ENCODE measurements at places on chromosomes 7 and 10. TPM values are rescaled to one million over a fixed set of nuclear protein-coding genes. Genes with fewer than 3 reads are reported as not detected.

PAX4 gene
- total RNA-seq, result not detected

NANOS1 gene
- 1.5 TPM for total RNA-seq

ACBD5 gene
- 18.1 TPM for total RNA-seq

AQP1 gene
- 422 TPM for total RNA-seq

RTKN2 gene
- 0.14 TPM for total RNA-seq

MKI67 gene
- 0.62 TPM for total RNA-seq

CALHM3 gene
- total RNA-seq, result not detected

DNA sequence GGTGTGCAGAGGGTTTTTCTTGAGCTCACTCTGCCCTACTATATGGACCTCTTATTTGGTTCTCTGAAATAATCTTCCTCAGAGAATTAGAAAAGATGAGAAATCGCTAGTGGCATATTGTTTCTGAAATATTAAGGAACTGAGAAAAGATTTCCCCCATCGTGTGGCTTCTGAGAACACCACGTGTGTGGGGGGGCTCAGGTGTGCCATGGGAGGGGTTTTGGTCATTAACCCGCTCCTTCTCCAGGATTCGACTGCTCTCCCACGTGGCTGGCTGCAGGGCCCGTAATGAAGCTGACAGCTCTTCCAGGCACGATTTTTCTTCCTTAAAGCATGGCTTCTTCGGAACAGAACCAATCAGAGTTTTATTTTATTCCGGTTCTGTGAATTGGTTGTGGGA is 67.7 kb downstream of the XRCC2 start:
- DNase-seq, result no peak

DNA sequence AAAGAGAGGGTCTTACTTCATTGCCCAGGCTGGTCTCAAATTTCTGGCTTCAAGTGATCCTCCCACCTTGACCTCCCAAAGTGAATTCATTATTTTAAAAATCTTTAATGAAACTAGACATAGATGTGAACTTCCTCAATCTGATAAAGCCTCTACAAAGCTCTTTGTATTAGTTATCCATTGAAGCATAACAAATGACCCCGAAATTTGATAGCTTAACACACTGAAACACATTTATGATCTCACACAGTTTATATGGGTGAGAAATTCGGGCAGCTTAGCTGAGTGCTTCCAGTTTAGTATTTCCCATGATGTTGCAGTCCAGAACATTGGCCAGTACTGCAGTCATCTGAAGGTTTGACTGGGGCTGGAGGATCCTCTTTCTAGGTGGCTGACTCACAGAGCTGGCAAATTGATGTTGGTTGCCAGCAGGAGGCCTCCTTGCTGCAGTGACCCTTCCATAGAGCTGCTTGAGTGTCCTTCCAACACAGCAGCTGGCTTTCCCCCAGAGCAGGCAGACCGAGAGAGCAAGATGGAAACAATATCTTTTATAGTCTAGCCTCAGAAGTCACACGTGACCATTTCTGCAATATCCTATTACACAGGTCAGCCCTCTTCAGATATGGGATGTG is 16.6 kb upstream of the WNT8B start:
- no peak for DNase-seq

- no peak for DNase-seq
Observed at GRCh38 chr10:33573606-33574005, 239.1 kb upstream of the NRP1 start.

GRCh38 chr10:30094601-30095000 is 35.2 kb upstream of the JCAD start:
- DNase-seq, result no peak

DNA sequence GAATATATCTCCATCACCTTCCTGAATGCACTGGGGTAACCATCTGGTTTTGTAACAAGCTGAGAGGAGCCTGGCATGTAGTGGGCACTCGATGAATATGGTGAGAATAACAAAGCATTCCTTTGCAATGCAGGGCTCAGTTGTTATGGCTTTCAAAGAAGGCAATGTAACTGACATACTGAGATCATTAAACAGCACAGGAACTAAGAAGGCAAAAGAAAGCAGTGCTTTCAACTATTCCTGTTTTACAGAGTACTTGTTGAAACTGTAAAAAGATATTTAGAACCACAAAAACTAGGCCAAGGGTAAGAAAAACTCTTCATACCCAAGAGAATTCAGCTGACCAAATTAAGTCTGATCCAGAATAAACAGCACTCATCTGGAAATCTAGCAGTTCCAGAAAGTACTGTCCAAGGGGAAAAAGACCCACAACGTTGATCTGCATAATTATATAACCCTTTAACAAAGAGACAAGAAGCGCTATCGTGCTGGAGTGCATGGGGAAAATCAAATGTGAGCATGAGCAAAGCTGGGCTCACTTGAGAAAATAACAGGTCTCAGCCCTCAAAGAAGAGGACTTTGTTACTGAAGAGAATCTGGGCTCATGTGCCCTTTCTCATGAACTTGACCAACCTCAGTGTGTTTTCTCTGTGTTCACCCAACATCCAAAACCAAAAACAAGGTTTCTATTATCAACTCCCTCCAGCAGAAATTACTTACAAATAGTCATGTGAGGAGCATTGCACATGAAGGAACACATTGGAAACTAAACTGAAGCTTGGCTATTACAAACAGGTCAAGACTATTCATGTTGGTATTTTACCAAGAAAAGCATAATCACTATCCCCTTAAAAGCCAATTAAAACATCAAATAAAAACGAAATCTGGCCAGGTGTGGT is 116.2 kb downstream of the AVL9 start:
- no peak for DNase-seq

DNA sequence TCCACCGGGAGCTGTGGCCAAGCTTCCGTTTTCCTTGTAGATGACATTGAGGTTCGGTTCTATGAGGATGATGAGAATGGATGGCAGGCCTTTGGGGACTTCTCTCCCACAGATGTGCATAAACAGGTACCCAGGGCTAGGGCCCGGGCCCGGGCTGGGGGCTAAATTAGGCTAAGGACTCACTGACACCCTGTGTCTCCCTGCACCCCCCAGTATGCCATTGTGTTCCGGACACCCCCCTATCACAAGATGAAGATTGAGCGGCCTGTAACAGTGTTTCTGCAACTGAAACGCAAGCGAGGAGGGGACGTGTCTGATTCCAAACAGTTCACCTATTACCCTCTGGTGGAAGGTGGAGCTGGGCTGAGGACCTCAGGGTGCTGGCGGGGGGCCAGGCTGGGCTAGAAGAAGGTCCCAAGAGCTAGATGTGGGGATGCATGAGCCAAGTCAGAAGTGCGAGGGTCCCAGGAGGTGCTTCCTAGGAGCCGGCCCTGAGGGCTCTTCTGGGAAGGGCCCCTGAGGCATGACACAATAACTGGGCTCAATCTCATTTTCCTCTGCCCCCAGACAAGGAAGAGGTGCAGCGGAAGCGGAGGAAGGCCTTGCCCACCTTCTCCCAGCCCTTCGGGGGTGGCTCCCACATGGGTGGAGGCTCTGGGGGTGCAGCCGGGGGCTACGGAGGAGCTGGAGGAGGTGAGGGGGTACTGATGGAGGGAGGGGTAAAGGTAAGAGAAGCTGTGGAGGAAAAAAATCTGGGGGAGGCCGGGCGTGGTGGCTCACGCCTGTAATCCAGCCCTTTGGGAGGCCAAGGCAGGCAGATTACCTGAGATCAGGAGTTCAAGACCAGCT is 2.9 kb downstream of the NFKB2 start:
- no peak for DNase-seq

DNA sequence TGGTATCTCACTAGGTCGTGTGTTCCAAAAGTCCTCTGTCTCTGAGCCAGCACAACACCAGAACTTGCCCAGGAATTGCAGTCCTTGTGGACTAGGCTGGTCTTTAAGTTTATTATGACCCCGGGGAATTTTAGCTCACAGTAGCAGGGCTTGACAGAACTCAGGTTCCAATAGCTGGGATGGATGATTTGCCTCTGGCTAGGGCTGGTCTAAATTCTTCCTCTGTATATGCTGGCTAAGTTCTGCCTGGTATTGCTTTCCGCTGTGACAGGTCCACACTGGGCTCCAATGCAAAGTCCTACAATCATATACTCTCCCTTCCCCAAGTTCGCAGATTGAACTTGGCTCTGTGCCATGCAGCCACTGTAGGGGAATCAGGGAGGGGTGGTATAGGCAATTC is 52.5 kb downstream of the FAS start:
- no peak for DNase-seq

DNA sequence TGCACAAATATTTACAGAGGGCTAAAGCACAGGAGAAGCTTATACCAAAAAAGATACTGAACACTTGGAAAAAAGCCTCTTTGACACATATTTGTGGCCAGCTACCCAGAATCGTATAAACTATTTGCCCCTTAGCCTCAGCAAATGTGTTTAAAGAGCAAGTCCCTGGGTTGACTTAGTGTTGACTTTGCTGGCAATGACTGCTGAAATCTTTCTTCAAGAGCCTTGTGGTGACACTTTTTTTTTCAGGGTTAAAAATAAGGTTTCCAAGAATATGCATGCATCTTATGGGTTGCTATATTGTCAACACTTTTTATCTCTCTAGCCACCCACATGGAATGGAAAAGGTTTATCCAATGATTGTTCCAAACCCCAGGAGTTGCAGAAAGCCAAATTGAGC is 14.9 kb upstream of the PLEKHS1 start:
- no peak for DNase-seq

All from posterior vena cava (tissue), 2 donors.